Placental pericyte (primary cell): ENCODE measurements at places on chromosomes 6 and 20. TPM values are rescaled to one million over a fixed set of nuclear protein-coding genes. Genes with fewer than 3 reads are reported as not detected.

The TNFRSF6B gene
- total RNA-seq: 3.9 and 35.9 TPM in 2 replicates

The LTB gene
- total RNA-seq: not detected in 2 replicates

The TMEM244 gene
- total RNA-seq: 1.3 TPM in 1 of 2 replicates, not detected in the other

The RFX6 gene
- not detected in 2 replicates for total RNA-seq

The TFEB gene
- 4.8 and 6.2 TPM in 2 replicates for total RNA-seq

The FAM162B gene
- total RNA-seq: 25.5 TPM in 1 of 2 replicates, not detected in the other

The PCED1A gene
- total RNA-seq: 23.0 TPM in 2 replicates

The MUC21 gene
- not detected in 2 replicates for total RNA-seq

The AKAP12 gene
- 46.8 and 74.4 TPM in 2 replicates for total RNA-seq
